Right lung (tissue), 10 donors: ENCODE measurements at places on chromosomes 6 and 20.

DNA sequence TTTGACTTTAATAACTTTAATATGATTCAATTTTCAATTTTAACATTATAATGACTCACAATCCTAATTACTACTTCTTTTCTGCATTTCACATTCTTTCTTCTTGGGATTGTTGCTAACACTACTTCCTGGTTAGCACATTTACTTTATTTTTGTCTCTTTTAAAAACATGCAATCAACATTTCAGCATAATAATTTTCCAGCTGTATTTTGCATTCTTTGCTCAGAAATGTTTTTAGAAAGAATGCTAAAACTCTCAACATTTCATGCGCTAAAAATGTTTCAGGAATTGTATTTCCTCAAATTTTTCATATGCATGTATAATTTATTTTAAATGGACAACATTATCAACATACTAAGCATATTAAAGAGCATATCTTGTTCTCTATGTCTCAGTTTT, 1302.1 kb upstream of the GJE1 start:
- no peak for DNase-seq

- DNase-seq, result no peak
These were observed 361.0 kb downstream of the TAF4 start for GRCh38 chr20:61704661-61705060.

GRCh38 chr6:161761966-161762365, 488.1 kb upstream of the AGPAT4 start:
- DNase-seq, result no peak

- DNase-seq, result no peak
These were observed 67.0 kb upstream of the SMIM29 start for GRCh38 chr6:34315780-34316179.

- DNase-seq, result no peak
These were observed 9.0 kb upstream of the RIPPLY2 start for GRCh38 chr6:83844170-83844569.

DNA sequence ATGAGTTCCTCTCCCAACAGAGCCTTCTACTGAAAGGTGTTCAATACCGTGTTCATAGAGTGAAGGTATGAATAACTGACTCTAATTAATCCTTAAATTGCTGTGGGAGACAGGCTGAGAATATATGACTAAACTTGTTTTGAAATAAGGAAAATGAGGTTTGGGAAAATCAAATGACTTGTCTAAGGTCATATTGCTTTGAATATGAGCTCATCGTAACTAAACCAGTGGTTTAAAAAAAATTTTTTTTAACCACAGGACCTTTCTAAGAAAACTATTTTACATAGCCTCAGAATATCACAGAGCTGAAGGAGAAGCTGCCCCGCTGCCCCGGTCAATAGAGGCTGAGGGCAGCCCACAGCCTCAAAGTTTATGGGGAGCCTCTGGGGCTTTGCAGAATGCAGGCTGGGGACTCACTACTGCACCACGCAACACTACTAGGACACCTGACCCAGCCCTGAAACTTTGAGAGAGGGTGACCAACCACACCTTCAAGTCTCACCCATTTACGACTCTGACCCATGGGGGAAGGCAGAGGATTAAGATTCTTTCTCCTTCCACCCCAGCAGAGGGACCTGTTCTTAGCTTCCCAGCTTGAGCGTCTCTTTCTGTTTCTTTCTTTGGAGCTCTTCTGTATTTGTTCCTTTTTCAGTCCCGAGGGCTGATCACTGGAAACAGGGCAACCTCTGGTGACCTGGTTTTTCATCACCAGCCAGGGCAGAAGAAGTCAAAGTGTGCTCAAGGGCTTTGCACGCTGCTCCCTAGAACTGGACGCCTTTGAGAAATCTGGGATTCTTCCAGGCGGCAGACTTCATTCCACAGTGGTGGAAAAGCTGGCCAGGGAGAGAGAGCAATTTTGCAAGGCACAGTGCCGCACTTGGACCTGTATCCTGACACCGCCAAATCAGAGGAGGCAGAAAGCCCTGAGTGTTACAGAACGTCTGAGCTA, 220.2 kb downstream of the ATXN1 start:
- DNase-seq, result no peak

- DNase-seq, result no peak
These were observed 130.2 kb upstream of the SSTR4 start for GRCh38 chr20:22904905-22905304.

- no peak for DNase-seq
These were observed 54.8 kb upstream of the GATA5 start for GRCh38 chr20:62530643-62531032.

DNA sequence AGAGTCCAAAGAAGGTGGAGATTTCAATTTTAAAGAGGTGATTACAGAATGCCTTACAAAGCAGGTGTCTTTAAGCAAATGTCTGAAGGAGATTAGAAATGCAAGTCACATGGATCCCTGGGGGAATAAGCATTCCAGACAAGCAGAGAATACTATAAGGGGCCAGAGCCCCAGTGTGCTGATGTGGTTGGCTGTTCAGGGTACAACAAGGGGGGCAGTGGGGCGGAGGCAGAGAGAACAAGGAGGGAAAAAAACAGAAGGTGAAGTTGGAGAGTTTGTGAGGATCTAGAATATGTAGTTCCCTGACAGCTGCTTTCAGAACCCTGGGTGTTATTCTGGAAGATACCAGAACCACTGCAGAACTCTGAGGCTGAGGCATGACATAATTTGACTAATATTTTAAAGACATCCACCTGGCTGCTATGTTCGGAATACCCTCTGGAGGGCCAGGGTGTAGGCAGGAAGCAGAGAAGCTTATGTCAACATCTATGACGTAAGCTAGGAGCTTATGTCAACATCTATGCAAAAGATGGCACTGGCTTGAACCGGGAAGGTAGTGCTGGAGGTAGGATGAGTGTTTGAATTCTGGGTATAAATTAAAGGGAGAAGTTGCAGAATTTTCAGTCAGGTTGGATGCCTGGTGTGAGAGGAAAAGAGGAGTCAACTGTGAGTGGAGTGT, 276.3 kb upstream of the AGPAT4 start:
- DNase-seq, result no peak

DNA sequence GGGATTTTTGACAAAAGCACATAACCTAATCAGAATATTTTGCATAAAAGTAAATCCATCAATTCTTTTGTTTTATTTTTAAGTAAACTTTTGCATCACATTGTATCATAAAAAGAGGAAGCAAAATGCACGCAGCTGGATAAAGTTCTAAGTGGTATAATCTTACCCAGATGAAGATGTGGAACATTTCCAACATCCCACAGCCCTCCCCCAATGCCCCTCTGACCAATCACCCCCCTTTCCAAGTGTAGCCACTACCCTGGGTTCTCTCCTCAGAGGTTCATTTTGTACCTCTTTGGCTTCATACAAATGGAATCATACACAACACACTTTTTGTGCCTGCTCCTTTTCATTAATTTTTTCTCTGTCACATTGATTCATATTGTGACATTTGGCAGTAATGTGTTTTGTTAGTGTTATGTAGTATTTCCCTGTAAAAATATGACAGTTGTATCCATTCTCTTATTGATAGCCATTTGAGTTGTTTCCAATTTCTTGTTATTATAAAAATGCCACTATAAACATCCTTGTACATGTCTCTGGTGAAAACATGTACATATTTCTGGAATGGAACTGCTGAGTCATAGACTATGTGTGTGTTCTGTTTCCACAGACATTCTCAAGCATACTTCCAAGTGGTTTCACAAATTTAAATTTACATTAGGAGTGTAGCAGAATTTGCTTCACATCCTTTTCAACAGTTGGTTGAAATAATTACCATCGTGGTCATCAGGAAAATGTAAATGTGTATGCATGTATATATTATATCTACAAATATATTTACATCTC, 92.9 kb upstream of the SYNDIG1 start:
- DNase-seq, result peak; percentile 46

DNA sequence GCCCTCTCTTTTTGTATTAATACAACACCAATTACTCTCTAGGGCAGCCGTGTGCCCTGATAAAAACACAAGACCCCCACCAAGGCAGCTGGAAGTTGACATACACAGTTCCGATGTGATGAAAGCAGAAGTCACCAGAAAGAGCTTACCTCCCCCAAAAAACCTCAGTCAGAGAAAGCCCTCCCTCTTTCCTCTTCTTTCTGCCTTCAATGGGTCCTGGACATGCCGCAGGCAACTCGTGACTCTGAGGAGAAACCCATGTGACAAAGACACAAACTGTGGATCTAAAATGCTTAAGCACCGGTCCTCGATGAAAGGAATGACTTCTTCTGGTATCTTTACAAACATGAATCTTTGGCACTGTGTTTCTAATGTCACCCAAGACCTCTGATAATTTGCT, 117.7 kb upstream of the CCDC28A start:
- no peak for DNase-seq

DNA sequence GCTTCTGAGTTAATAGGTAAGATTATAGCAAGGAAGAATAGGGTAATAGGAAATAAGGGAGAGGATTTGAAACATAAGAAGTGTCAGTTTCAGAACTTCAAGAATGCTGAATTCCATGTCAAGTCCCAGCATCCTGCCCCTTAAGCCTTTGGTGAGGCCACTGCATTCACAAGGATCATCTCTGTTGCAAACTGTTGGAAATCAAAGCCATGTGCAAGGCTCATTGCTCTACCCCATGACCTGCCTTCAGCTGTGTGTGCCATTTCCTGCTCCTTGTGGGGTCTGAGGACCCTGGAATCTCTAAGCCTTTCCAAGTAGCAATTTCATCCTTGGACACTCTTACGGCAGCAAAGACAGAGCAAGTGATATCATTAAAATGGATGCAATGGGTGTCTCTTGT, 203.0 kb downstream of the CDC5L start:
- DNase-seq, result no peak

GRCh38 chr6:121639021-121639420, 203.6 kb downstream of the GJA1 start:
- DNase-seq, result no peak

GRCh38 chr6:160447350-160447749, 99.2 kb downstream of the SLC22A3 start:
- no peak for DNase-seq

- no peak for DNase-seq
These were observed 46.3 kb downstream of the EZR start for GRCh38 chr6:158772851-158773371.

DNA sequence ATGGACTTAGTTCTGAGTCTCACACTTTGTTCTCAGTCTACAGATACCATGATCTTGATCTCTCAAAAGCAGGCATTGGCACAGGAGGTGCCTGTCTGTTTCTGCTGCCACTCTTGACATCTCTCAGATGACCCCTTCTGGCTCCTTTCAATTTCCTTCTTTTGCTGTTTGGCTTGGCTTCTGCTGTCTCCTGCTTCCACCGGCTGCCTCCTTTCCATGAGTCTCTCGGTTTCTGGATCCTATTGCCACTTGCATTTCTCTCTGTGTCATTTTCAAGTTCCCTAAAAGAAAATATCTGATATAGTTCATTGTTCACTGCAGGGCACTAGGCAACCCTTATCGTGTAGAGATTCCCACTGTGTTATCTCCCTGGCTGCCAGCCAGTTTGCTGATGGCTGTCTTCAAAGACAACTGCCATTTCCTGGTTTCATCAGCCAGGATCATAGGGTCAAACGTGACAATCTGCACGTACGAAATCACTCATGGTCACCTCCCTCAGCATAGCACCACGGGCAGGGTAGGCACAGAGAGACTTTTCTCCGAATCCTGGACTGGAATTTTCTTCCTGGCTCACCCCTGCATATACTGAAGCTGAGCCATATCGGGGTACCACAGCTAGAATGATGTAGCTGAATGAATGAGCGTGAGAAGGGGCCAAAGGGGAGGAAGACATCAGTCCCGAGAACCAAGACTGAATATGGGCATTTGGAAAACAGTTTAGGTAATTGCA, 144.6 kb upstream of the TMEM170B start:
- DNase-seq, result peak; percentile 44

DNA sequence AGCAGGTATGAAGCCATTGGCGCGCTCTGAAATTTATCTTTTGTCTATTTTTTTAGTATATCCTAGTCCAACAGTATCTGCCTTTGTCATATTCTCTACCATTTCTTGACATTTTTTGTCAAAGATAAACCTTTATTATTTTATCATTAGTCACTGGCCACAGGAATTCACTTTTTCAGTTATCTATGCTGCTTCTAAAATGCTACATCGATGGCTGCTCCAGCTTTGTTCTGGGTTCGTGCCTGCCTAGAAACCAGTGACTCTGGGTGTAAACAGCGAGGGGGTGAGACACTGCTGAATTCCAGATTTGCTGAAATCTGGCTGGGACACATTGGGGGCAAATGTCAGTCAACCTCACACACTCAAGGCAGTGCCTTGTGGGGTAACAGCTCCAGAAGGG, 193.4 kb downstream of the CDC5L start:
- no peak for DNase-seq

GRCh38 chr20:47232518-47232917, 124.0 kb downstream of the ZMYND8 start:
- DNase-seq, result no peak

- DNase-seq, result no peak
These were observed 5.4 kb downstream of the SYS1 start for GRCh38 chr20:45368221-45368980.

DNA sequence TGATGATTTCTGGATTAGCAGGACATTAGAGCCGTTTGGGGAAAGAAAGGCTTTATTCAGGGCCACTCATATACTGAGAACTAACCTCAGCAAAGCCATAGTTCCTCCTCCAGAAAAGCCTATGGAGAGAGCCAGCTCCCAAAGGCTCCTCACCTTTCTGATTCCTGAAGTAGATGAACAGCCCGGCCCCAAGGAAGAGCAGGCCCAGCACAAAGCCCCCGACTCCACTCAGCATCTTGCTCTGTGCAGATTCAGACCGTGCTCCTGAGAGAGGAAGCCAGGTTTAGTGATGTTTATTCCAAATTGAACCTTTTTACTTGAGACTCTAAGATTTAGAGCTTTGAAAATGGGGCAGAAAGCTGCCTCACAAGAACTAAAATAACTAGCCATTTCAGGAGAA, 9.1 kb downstream of the HLA-DRB1 start:
- DNase-seq, result no peak

GRCh38 chr6:76742919-76743318, 670.5 kb upstream of the IMPG1 start:
- DNase-seq, result no peak

DNA sequence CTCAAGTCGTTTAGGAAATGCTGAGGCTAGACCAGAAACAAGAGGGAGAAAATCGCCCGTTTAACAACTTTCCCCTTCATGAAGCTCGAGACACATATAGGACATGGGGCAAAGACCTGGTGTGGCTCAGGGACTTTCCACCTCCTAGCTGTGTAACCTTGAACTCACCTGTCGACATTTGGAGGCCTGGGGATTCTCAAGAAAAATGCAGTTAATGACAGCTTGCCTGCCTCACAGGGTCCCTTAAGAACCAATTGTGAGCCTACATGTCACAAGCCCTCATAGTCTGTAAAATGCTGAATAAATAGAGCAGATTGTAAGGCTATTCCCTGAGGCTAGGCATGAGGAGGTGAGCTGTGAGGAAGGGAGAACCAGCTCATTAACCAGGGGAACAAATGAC, 35.1 kb downstream of the MGME1 start:
- no peak for DNase-seq

GRCh38 chr6:17932330-17932852, 55.0 kb downstream of the KIF13A start:
- peak; percentile 77 for DNase-seq

GRCh38 chr6:85580118-85580877, 13.4 kb downstream of the SNX14 start:
- no peak for DNase-seq
